ENCODE measurements at places on chromosomes 5 and 9.
A peak's percentile ranks its signal among the peaks of the same experiment; 100 is the strongest.

GRCh38 chr5:89437450-89438435, 554.8 kb upstream of the MEF2C start:
- no peak for DNase-seq

GRCh38 chr9:134343637-134344036, 17.4 kb downstream of the RXRA start:
- no peak for DNase-seq

DNA sequence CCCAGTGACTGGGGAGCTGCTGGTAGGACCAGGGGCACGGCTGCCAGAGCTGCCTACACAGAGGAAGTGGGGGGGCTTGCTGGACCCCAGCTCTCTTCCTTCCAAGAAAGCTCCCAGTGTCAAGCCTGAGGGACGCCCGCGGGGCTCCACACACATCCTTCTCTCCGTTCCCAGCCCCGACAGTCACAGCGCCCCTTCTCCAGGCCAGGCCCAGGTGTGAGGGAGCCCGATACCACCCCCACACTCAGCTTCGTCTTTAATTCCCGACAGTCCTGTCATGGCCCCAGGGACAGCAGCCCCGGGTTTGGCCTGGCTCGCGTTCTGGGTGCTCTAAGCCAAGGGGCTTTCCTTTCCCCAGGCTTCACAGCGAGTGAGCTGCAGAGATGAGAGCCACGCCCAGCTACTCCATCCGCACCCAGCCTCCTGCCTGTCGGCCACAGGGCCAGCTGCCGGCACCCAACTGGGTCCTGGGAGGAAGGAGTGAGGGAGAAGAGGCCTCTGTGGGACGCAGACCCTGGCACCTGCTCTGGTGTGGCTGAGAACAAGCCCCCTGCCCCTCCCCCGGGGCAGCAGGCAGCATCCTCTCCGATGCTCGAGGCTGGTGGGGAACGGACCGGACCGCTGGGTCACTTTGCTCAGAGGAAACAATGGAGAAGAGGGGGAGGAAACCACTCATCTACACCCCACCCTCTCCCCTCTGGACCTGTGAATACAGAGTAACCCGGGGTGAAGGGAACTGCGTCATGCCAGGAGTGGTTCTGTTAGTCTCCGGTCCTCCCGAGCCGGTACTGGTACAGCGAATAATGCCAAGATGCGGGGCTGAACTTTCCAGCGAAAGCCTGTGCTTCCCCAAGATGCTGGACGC, 53.9 kb upstream of the PHYKPL start:
- no peak for DNase-seq

GRCh38 chr5:32810804-32811203, 99.7 kb downstream of the NPR3 start:
- no peak for DNase-seq

DNA sequence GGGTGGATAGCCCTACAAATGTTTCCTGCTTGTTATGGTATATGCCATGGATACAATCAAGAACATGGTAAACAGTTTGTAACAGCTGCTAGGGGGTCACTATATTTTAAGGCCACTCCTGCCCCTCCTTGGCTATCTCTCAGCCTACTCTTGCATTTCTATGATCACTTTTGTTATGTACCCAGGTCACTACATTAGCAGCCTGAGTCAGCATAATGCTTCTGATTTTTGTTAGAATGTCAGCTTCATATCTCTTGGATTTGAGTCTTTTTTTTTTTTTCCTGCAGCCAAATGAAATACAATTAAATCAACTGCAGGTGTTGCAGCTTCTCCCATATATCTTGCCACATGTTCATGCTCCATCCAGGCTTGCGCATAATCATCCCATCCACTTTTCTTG, 629.7 kb upstream of the GRAMD2B start:
- no peak for DNase-seq

GRCh38 chr5:88399561-88399960, 130.9 kb upstream of the TMEM161B start:
- no peak for DNase-seq

DNA sequence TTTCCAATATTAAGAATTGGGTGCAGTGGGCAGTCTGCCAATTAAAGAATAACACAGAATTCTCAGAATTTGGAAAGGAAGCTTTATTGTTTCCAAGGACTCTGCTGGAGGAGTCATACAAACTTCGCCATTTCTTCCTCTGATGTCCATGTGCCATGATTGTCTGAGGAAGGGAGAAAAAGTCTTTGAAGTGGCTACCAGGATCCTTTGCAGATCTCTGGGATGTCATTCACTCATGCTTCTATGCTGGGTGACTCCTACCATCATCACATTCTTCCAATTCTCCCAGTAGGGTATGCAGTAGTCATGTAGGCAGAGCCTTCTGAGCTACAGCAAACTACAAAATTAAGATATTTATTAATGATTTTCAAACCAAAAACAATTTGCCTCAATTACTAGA, 3.2 kb upstream of the SMAD5 start:
- no peak for DNase-seq

GRCh38 chr9:111870774-111871498, 25.7 kb upstream of the UGCG start:
- DNase-seq: no peak

GRCh38 chr5:74122979-74123590, 497.1 kb downstream of the ARHGEF28 start:
- DNase-seq: peak; percentile 73

DNA sequence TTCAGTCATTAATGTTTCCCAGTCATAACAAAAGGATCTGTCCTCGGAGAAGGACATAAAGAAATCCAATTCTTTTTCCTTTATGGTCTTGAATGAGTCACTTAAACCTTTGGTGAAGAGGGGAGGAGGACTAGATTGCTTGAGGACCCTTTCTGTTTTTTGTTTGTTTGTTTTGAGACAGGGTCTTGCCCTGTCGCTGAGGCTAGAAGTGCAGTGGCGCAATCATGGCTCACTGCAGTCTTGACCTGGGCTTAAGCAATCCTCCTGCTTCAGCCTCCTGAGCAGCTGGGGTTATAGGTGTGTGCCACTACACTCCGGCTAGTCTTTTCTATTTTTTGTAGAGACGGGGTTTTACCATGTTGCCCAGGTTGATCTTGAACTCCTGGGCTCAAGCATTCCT, 12.3 kb downstream of the TIGD6 start:
- DNase-seq: no peak

DNA sequence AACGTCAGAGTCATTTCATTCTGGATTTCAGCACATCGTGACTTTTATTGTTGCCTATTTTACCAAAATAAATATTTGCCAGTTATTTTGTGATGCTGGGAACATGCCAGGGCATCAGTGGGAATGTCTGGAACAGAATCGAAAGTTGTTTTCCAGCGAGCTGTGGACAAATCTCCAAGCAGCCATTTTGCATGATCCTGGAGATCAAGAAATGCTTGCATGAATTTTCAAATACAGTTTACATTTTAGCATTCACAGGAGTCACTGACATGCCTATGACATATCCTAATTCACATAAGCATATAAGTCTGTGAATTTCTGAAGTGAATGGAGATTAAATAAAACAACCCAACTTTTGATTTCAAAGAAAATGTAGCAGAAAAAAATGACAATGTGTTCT, 119.4 kb downstream of the VCAN start:
- DNase-seq: no peak

- DNase-seq: no peak
Observed at GRCh38 chr5:126107381-126107780, 315.8 kb upstream of the GRAMD2B start.

- DNase-seq: no peak
Observed at GRCh38 chr9:90309809-90310520, 332.7 kb downstream of the DIRAS2 start.

- no peak for DNase-seq
Observed at GRCh38 chr9:14066032-14066431, 247.9 kb downstream of the NFIB start.

- no peak for DNase-seq
Observed at GRCh38 chr5:66222455-66222854, 78.4 kb downstream of the SREK1 start.

DNA sequence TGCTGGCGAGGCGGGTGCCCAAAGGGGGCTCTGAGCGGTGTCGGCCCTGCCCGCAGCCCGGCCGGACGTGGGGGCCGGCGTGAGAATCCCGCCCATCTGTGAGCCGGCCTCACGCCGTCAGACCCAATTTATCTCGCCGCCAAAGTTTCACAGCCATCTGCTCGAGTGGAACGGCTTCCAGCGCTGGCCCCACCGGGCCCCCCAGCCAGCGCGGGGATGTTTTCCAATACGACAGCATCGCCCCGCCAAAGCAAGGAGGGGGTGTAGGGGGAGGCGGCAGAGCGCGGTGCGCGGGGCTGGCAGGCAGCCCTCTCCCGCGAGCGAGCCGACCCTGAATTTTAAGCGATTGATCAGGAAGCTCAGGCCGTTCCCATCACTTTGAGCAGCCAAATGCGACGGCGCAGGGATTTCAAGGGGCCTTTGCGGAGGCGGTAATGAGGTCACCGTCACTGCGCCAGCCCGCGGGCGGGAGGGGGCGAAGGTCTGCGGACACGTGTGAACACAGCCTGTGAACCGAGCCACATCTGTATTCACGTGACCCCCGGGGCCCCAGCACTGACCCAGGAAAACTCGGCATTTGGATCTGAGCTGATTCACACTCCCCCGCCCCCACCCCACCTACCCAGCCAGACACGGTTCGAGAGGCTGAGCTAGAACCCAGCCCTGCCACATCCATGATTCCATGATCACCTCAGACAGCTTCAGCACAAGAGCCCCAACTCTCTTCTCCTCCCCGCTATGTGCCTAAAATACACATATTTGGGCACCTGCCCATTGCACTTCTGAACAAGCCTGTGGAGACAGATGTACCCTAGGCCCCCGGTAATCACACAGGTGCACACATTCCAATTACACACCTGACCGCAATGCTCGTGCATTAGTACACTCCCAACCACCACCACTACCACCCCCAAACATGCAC, 47.8 kb upstream of the PSD2 start:
- DNase-seq: peak; percentile 19
